ENCODE measurements at places on chromosomes 3 and 15.

DNA sequence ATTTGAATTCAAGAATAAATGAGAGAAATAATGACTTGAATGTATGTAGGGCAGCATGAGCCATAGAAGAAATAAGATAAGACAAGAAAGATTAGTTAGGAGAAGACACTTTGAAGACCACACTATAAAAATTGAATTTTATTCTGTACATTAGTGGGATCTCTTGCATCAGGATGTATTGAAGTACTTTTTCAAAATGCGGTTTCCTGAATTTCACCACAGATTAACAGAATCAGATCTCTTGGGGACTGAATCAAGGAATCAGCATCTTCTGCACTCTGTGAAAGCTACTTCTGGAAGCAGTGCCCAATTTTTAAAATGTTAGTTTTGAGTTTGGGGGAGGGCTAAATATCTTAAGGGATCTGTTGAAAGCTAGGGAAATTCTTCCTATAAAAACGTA is 763.9 kb upstream of the GOLIM4 start:
- H3K4me1 ChIP-seq, result no peaks in the 10 kb centered on the region
- no peak overlapping the region for H3K27ac ChIP-seq
- no peaks in the 10 kb centered on the region for H3K27me3 ChIP-seq

GRCh38 chr15:64536244-64536836 is 76.0 kb downstream of the ZNF609 start:
- peak overlapping the region; percentile 52 for H3K4me3 ChIP-seq
- no peak for DNase-seq
- no peaks in the 10 kb centered on the region for H3K36me3 ChIP-seq

- H3K27ac ChIP-seq, result no peak overlapping the region
- no peaks in the 10 kb centered on the region for H3K36me3 ChIP-seq
- H3K4me1 ChIP-seq, result peaks cover 8% of the 10 kb centered on the region
- peaks cover 15% of the 10 kb centered on the region for H3K27me3 ChIP-seq
- no peak for DNase-seq
These were observed 280.7 kb upstream of the TLE3 start for GRCh38 chr15:70378126-70379031.

DNA sequence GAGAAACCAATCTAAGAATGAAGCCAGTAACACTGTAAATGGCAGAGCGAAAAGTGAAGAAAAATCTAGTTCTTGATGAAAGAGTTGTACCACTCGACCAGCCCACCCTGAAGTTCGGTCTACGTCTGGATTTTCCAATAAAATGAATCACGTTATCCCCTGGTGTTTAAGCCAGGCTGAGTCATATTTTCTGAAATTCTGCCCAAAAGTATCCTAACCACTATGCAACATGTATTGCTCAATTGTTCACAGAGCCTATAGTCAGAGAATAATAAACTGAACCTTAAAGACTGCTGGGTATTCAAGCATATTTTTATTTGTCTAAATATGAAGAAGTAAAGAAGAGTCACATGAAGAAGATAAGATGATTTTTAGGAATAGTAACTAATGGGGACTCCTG is 245.7 kb downstream of the FGF12 start:
- DNase-seq, result no peak
- H3K4me1 ChIP-seq, result no peaks in the 10 kb centered on the region
- no peak overlapping the region for H3K27ac ChIP-seq

DNA sequence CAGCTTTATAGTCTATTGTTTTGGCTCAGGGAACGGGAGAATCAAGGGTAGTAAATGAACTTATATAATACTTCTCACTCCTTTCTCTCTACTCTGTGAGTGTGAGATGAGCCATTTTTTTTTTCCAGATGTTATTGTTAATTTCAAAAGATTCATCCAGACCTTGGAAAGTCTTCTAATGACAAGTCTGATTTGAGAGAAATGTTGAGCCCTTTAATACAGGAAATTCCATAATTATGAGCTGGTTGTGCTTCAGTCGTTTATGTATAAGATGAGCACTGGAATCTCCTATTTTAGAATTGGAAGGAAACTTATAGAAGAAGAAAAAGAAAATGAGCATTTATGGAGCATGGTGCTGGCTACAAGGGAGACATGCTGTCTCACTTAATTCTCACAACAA is 92.0 kb downstream of the FBN1 start:
- DNase-seq, result no peak
- H3K4me1 ChIP-seq, result no peaks in the 10 kb centered on the region
- no peaks in the 10 kb centered on the region for H3K36me3 ChIP-seq
- no peaks in the 10 kb centered on the region for H3K27me3 ChIP-seq
- no peak overlapping the region for H3K4me3 ChIP-seq

- no peaks in the 10 kb centered on the region for H3K4me1 ChIP-seq
- no peaks in the 10 kb centered on the region for H3K36me3 ChIP-seq
- no peak overlapping the region for H3K4me3 ChIP-seq
- no peak overlapping the region for H3K27ac ChIP-seq
These were observed 38.5 kb upstream of the CTSH start for GRCh38 chr15:78983146-78983918.

DNA sequence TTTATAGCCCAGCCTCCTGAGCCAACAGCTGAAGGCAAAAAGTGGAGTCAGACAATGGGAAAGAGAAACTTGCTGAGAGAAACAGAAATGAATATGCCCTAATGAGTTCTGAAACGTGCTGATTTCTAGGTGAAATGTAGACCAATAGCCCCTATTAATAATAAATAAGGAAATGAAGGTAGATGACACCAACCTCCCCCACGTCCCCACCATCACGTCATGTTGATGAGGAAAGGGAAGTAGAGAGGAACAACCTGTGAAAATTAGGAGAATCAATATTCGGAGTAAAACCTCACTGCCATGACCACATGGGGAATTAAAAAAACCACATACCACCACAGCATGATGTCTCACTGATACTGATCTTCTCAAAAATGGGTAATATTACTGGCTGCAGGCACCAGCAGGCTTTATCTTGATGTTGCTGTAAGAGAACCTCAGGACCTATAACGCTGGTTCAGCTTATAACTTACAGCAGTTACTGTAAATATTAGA is 64.0 kb downstream of the KAT2B start:
- peaks cover 21% of the 10 kb centered on the region for H3K4me1 ChIP-seq
- peaks cover 35% of the 10 kb centered on the region for H3K36me3 ChIP-seq
- no peaks in the 10 kb centered on the region for H3K27me3 ChIP-seq
- no peak for DNase-seq
- peak overlapping the region; percentile 79 for H3K27ac ChIP-seq

- no peak for DNase-seq
- no peak overlapping the region for H3K27ac ChIP-seq
- H3K4me1 ChIP-seq, result peaks cover 2% of the 10 kb centered on the region
These were observed 11.2 kb downstream of the RPL32 start for GRCh38 chr3:12829886-12830784.

- no peak overlapping the region for H3K4me3 ChIP-seq
- no peak overlapping the region for H3K27ac ChIP-seq
- no peaks in the 10 kb centered on the region for H3K36me3 ChIP-seq
- peaks cover 13% of the 10 kb centered on the region for H3K4me1 ChIP-seq
- H3K27me3 ChIP-seq, result no peaks in the 10 kb centered on the region
These were observed 8.1 kb upstream of the SLC9A9 start for GRCh38 chr3:143856252-143856970.

DNA sequence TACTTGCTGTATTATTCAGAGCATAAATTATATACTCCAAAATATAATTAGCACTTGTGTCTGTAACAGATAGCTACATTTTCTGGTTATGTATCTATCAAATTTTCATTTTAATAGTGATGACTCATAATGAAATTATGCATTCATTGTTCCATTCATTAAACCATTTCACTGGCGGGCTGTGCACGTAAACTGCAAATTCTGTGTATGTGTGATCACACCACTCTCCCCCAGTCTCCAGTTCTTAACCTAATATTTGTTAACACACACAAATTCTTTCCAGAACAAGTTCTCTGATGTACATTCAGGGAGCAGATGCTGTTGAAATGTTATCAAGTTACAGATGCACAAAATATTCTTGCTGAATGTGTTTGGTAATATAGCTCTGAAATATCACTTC is 3.8 kb upstream of the KCNMB2 start:
- peaks cover 21% of the 10 kb centered on the region for H3K27me3 ChIP-seq
- H3K4me1 ChIP-seq, result peaks cover 9% of the 10 kb centered on the region
- H3K36me3 ChIP-seq, result no peaks in the 10 kb centered on the region
- H3K4me3 ChIP-seq, result no peak overlapping the region
- no peak overlapping the region for H3K27ac ChIP-seq
- DNase-seq, result no peak

GRCh38 chr15:60740787-60741354 is 261.9 kb upstream of the ICE2 start:
- no peak overlapping the region for H3K27ac ChIP-seq
- H3K4me1 ChIP-seq, result peaks cover 21% of the 10 kb centered on the region
- no peaks in the 10 kb centered on the region for H3K36me3 ChIP-seq
- no peaks in the 10 kb centered on the region for H3K27me3 ChIP-seq
- DNase-seq, result no peak
- no peak overlapping the region for H3K4me3 ChIP-seq

DNA sequence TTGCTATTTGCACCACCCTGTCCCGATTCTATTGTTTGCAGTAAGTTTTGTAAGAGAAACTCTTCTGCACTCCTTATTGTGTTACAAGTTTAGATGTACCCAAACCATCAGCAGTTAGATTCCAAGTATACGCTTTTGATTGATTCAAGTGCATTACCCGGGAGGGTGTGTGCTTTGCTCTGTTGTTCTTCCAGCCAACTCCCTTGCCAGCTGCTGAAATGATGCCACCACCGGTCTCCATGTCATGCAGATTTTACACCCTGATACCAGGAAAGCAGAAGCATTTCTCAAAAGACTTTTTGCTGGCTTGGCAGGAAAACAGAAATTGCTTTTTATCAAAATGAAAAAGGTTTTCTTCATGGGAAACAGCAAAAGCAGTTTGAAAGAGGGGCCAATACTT is 1006.6 kb upstream of the CFAP20DC start:
- H3K4me3 ChIP-seq, result no peak overlapping the region
- DNase-seq, result no peak
- no peaks in the 10 kb centered on the region for H3K27me3 ChIP-seq
- peaks cover 11% of the 10 kb centered on the region for H3K36me3 ChIP-seq
- H3K4me1 ChIP-seq, result peaks cover 25% of the 10 kb centered on the region
- no peak overlapping the region for H3K27ac ChIP-seq

- H3K4me1 ChIP-seq, result peaks cover 20% of the 10 kb centered on the region
- no peak overlapping the region for H3K4me3 ChIP-seq
- H3K36me3 ChIP-seq, result peaks cover 24% of the 10 kb centered on the region
- DNase-seq, result no peak
These were observed 3.8 kb upstream of the LOXL1 start for GRCh38 chr15:73922186-73923151.

DNA sequence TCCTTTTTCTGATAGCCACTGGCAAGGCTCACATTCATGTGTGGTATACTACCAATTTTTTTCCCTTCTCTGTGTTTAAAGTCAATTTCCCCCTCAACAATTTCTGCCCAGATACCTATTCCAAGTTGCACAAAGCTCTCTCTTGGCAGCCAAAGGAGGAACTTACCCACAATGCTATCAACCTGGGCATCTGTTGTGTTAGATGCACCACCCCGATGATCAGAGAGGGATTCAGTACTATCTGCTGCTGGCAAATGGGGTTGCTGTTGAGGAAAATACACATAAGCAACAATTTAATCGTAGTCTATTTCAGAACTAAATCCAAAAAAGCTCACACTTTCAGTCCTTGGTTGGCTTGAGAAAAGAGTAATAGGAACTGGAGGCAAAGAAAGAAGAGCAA is 46.1 kb downstream of the AAGAB start:
- H3K27me3 ChIP-seq, result no peaks in the 10 kb centered on the region
- no peak for DNase-seq
- H3K4me3 ChIP-seq, result no peak overlapping the region
- peak overlapping the region; percentile 43 for H3K27ac ChIP-seq
- H3K36me3 ChIP-seq, result peaks cover 24% of the 10 kb centered on the region
- no peaks in the 10 kb centered on the region for H3K4me1 ChIP-seq

- H3K36me3 ChIP-seq, result no peaks in the 10 kb centered on the region
- no peaks in the 10 kb centered on the region for H3K4me1 ChIP-seq
- DNase-seq, result no peak
These were observed 1340.1 kb upstream of the EPHA6 start for GRCh38 chr3:95474338-95474737.

DNA sequence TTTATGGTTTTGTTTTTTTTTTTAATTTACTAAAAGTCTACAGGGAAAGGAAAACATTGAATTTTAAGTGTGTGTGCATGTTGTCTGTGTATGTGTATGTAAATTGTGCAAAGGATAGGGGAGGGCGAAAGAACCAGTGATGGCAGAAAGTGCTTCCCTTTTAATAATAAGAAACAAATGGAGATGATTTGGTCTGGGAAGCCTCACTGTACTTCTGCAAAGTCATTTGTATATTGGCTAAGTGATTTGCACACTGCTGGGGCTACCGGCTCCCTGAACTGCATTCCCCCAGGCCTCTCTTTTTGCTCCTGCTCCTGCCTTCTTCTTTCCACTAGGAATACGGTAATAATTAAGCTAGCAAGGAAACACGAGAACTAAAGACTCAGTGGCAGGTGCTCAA is 101.2 kb downstream of the CD47 start:
- no peaks in the 10 kb centered on the region for H3K27me3 ChIP-seq
- DNase-seq, result no peak
- H3K4me1 ChIP-seq, result peaks cover 12% of the 10 kb centered on the region
- H3K27ac ChIP-seq, result no peak overlapping the region

DNA sequence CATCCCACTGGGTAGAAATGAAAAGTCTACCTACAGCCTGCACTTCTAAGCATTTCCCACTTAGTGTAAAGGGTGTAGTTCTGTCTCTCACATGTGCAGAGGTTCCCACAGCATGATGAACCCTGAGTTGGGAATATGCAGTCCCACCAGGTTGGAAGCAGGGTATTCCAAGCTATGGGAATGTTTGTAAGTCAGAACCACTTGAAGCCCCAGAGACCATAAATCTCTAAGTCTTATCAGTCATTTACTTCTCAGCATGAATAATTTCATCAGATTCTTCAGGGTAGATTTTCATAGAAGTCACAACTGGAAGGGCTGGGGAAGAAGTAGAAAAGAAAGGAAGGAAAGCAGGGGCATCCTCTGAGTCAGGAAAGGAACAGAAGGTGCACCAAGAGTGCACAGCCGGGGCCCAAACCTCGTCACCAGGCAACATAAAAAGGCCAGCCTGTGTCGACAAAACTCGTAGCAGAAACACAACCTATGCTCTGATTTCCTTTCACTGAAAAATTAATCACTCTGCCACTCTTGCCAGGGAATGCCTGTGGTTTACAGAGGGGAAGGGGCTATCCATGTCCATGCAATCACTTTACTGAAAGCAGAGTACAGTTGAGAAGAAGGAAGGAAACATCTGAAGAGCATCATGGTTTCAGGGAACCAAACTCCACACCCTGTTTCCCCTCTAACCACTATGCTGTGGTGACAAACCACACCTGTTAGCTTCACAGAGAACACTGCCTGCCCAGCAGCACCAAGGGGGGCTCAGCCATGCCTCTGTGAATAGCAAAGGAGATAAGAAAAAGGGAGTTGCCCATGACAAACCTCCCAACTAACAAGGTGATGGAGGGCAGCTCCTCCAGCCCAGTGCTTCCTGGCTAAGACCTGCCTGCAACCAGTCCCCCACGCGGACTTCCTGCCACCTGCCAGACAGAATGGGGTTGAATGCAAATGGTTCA is 40.5 kb downstream of the SH3BP5 start:
- H3K4me3 ChIP-seq, result peak overlapping the region; percentile 75
- peak; percentile 72 for DNase-seq
- peaks cover 30% of the 10 kb centered on the region for H3K4me1 ChIP-seq
- H3K27ac ChIP-seq, result peak overlapping the region; percentile 75
- H3K27me3 ChIP-seq, result no peaks in the 10 kb centered on the region
